ENCODE measurements at places on chromosomes 4 and X. TPM values are rescaled to one million over a fixed set of nuclear protein-coding genes. Genes with fewer than 3 reads are reported as not detected.

DNA sequence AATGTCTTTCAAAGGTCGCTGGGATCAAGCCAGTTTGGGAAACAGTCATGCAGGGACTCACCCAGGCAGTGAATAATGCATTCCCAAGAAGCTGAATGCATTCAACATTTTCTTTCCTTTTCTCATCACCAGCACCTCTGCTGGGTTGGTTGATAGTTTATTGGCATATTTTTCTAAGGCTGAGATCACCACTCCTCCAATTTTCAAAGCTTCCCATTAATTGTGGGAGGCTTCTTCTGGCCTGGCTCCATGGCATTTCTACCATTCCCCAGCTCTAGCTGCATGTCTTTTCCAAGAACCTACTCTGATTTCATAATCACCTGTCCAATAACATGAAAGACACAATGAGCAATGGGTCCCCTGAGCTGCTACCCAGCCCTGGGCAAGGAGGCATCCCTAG lies 35.8 kb downstream of the CHRDL1 start:
- peak; percentile 90 for DNase-seq

DNA sequence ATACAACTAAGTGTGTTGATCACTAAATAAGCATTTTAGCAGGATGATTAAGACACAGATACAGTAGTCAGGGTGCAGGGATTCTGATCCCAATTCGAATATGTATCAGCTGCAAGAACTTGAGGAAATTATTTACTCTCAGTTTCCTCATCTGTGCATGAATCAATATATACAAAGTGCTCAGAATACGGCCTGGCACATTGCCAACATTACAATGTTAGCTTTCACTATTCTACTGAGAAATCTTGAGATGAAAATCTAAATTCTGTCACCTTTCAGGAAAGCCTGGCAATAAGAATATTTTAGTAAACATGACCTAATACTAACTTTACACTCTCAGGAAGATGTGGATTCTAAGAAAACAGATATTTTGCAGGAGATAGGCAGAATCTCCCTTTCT lies 1001.6 kb upstream of the IGFBP7 start:
- DNase-seq = no peak

DNA sequence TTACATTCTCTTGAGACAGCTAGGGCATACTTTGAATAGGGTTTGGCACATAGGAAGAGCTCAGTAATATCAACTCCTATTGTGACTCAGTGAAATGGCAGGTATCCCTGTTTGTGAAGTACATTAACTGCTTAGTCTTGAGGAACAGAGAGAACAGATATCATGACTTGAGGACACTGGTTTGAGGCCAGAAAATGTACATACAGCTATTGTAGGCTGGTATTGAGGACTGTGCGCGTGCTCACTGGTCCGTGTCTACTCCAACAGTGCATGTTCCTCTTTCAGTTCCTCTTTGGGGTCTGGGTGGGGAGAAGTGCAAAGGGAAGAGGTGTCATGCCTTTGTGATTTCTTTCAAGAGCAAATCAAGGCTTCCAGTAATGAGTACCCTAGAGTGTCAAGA lies 34.6 kb upstream of the TBC1D9 start:
- no peak for DNase-seq

DNA sequence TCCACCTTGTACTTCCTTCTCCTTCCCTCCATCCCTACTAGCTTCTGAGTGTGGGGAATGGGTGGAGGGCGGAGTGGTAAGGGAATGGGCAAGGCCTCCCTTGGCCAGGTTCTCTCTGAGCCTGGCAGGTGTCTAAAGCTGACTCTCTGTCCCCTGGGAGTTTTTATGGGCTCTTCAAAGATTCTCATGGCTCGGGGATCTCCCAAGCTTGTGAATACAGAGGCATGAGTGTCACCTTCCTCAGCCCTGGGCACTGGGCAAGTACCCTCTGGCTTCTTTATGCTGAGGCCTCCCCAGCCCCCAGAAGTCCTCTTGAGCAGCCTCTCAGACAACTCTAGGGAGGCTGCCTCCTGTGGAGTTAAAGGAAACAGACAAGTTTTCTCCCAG lies 32.5 kb upstream of the DDX3X start:
- DNase-seq = no peak

DNA sequence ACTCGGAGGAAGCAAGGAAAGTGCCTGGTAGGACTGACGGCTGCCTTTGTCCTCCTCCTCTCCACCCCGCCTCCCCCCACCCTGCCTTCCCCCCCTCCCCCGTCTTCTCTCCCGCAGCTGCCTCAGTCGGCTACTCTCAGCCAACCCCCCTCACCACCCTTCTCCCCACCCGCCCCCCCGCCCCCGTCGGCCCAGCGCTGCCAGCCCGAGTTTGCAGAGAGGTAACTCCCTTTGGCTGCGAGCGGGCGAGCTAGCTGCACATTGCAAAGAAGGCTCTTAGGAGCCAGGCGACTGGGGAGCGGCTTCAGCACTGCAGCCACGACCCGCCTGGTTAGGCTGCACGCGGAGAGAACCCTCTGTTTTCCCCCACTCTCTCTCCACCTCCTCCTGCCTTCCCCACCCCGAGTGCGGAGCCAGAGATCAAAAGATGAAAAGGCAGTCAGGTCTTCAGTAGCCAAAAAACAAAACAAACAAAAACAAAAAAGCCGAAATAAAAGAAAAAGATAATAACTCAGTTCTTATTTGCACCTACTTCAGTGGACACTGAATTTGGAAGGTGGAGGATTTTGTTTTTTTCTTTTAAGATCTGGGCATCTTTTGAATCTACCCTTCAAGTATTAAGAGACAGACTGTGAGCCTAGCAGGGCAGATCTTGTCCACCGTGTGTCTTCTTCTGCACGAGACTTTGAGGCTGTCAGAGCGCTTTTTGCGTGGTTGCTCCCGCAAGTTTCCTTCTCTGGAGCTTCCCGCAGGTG lies 637 bp downstream of the AR start:
- peak; percentile 12 for DNase-seq

GRCh38 chr4:168572002-168572401 lies 75.2 kb downstream of the PALLD start:
- DNase-seq = no peak

DNA sequence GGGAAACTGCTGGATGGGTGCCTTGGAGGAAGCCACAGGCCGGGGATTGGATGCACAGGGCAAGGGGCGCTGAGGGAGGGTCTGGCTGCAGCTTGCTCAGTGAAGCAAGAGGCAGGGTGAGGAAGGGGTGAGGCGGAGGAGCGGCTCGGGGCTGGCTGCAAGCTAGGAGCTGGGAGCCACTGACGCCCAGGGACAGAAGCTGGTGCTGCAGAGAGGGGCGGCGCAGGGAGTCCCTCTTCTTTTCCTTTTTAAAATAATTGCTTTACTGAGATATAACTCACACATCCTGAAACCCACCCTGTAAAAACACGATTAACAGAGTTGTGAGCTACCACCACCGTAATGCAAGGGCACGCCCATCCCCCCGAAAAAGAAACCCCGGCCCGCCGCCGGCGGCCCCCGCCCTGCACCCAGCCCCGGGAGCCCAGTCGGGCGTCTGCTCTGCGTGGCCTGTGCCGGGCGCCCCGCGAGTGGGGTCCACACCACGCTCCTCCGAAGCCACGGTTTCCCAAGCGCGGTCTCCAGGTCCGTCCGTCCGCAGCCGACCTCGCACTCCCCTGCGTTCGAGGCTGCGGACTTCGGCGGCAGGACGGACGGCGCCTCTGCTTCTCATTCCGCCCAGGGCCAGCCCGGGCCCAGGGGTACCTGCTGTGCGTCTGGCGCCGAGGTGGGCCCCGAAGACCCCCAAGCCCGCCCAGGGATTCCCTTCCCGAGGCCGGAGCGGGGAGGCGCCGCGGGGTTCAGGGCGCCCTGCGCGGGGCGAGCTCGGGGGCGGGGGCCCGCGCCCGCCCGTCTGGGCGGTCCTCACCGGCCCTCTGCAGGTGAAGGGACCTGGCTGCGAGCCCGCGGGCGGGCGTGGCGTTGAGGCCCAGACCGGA lies 866 bp upstream of the UVSSA start:
- DNase-seq = peak; percentile 34

The TEX13C gene
- not detected for total RNA-seq

DNA sequence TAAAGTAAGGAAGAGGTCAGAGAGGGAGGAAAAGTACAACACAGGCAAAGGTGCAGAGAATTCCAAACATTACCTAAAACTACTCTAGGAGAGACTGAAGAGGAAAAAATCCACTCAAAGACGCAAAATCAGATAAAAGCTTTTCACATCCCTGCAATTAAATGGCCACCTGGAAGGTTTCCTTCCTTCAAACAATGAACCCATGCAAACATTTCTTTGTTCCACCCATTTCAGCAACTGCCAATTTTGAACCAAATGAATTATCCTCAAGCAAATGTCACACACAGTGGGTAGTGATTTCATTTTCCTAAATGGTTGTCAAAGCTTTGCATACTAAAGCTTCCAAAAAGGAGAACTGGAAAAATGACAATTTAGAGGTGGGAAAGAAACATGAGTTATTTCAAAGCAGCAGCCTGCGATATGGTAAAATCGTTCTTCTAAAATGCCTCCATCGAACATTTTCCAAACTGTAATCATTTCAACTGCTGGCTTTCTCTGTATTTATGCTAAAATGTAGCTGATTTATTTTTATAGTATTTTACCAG lies 45.0 kb downstream of the APBB2 start:
- no peak for DNase-seq

The STPG2 gene
- total RNA-seq = not detected

DNA sequence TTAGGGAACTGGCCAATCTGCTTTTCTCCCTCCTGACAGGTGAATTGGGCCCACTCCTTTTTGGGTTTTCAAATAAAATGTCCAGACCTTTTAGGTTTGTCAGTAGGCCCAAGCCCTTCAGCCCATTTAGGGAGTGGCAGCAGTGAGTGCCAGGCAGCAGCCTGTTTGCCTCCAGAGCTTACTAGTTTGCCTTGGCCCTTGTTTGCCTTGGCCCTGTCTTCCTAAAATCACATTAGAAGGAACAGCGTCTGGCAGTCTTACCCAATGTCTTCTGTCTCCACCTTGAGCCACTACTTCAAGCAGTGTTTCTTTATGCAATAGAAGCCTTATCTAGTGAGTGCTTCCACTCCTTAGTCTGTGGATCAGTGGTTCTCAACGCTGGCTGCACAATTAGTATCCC lies 117.1 kb downstream of the TMEM164 start:
- no peak for DNase-seq

DNA sequence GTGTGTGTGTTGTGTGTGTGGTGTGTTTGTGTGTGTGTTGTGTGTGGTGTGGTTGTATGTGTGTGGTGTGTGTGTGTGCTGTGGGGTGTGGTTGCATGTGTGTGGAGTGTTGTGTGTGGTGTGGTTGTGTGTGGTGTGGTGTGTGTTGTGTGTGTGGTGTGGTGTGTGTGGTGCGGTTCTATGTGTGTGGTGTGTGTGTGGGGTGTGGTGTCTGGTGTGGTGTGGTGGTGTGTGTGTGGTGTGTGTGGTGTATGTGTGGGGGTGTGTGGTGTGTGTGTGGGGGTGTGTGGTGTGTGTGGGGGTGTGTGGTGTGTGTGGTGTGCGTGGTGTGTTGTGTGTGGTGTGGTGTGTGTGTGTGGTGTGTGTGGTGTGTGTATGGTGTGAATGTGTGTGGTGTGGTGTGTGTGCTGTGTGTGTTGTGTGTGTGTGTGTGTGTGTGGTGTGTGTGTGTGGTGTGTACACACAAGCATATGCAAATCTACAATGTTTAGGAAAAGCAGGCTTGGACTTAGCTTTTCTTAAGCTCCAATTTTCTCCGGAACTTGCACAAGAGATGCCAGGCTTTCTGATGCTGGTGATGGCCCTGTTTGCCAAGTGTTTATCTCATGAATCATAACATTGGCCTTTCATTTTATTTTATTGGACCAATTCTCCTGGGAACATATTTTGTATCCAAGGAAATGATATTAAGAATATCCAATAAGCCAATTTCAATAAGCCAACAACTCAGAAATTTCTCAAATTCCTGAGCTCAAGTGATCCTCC lies 148.7 kb downstream of the SPATA18 start:
- peak; percentile 40 for DNase-seq

DNA sequence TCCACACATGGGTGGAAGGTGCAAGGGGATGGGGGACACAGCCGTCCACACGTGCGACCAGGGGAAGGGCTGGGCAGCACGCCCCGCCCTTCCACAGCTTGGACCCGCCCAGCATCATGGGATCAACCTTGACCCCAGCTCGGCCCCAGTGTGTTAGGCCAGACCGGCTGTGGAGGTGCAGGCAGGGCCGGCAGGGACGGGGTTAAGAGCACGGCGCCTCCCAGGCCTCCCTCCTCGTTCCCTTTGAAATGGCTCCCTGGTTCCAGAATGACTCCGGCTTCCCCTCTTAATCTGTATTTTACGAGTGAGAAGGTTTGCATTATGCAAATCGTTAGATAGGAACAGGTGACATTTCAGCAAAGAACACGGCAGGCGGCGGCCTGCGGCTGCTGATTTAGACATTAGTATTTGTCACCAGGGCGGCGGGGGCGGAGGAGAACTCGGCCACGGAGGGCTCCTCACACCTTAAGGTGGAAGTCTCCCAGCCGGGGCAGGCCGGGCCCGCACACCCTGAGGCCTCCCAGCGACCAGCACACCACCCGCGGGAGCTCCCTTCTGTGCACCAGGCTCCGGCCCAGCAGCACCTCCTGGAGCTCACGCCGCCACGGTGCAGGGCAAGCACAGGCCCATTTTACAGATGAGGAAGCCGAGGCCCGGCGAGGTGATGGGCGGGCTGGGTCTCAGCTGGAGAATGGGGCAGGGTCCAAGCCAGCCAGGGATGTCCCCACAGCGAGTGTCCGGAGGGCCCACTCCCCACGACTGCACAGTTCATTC lies 116.1 kb downstream of the FAM53A start:
- DNase-seq = no peak

GRCh38 chrX:13088156-13088487 lies 43.7 kb upstream of the FAM9C start:
- DNase-seq = no peak

The SHROOM3 gene
- total RNA-seq = 15.7 TPM

The IL9R gene
- 0.32 TPM for total RNA-seq

DNA sequence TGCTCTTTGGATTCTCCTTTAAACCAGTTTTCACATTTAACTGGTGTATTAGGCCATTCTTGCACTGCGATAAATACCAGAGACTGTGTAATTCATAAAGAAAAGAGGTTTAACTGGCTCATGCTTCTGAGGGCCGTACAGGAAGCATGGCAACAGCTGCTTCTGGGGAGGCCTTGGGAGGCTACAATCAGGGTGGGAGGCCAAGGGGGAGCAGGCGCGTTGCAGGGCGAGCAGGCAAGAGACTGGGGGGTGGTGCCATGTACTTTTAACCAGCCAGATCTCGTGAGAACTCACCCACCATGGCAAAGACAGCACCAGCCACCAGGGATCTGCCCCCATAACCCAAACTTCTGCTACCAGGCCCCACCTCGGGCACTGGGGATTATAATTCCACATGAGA lies 38.1 kb downstream of the RNF212 start:
- DNase-seq = no peak

DNA sequence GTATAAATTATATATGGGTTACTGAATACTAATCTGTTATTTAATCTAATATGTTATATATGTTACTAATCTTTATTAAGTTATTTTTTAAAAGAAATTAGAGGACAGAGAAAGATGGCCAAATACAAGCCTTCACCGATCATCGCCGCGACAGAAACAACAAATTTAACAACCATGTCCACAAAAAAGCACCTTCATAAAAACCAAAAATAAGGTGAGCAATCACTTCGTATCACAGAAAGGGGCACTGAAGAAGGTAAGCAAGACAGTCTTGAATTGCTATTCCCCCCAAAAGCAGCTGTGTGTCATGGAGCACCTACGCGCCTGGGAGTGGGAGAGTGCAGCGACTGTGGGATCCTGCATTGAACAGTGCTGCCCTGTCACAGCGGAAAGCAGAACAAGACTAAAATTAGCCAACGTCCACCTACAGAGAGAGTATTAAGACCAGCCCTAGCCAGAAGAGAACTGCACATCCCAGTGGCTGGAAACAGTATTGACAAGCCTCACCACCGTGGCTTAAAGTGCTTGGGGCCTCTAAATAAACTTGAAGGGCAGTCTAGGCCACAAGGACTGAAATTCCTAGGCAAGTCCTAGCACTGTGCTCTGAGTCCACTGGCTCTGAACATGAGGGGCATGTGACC lies 38.5 kb downstream of the LRBA start:
- DNase-seq = no peak
